ENCODE measurements at places on chromosomes 6 and 20.

DNA sequence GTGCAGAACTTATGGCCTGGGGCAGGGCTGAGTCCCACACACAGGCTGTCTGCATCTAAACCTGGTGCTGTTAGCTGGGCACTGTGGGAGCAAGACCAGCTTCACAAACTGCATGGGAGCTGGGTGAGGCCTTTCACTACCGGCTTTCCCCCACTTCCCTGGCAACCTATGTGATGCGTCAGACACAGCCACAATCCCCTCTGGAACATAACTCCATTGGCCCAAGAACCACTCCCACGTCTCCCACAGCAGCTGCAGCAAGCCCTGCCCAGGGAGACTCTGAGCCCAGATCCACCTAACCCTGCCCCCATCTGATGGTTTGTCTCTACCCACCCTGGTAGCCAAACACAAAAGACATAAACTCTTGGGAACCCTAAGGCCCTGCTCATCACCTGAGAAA, 9.3 kb downstream of the WDR27 start:
- H3K4me1 ChIP-seq = no peaks in the 10 kb centered on the region
- no peak overlapping the region for H3K27ac ChIP-seq
- H3K4me3 ChIP-seq = no peak overlapping the region
- no peaks in the 10 kb centered on the region for H3K27me3 ChIP-seq
- H3K36me3 ChIP-seq = peaks cover 4% of the 10 kb centered on the region

GRCh38 chr6:106275692-106276091, 49.9 kb downstream of the ATG5 start:
- DNase-seq = no peak
- no peaks in the 10 kb centered on the region for H3K27me3 ChIP-seq
- no peak overlapping the region for H3K4me3 ChIP-seq
- H3K36me3 ChIP-seq = peaks cover 14% of the 10 kb centered on the region

DNA sequence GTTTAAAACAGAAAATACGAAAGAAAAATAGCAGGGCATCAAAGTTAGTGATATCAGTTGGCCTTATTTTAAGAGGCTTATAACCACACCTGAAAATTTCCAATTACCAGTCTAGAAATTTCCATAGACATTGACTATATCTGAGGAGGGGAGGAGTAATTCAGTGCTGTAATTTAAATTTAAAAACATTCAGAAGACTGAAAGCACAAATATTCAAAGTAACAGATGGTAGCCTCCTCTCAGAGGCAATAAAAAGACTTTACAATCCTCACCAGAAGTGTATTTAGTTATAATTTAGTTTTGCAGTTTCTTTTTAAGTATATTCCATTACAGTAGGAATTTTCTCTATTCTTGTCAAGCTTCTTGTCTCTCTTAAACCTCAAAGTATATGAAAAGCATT, 18.4 kb upstream of the LOC128125822 start:
- peaks cover 9% of the 10 kb centered on the region for H3K27me3 ChIP-seq
- H3K36me3 ChIP-seq = no peaks in the 10 kb centered on the region
- no peaks in the 10 kb centered on the region for H3K4me1 ChIP-seq
- H3K27ac ChIP-seq = no peak overlapping the region

- peaks cover 48% of the 10 kb centered on the region for H3K4me1 ChIP-seq
- peak; percentile 38 for DNase-seq
- peaks cover 61% of the 10 kb centered on the region for H3K36me3 ChIP-seq
- no peaks in the 10 kb centered on the region for H3K27me3 ChIP-seq
- peak overlapping the region; percentile 79 for H3K4me3 ChIP-seq
- peak overlapping the region; percentile 65 for H3K27ac ChIP-seq
Observed at GRCh38 chr20:5592823-5593739, 157.1 kb upstream of the SHLD1 start.

GRCh38 chr6:149342525-149342924, 25.0 kb downstream of the TAB2 start:
- peak overlapping the region; percentile 75 for H3K4me3 ChIP-seq
- peak overlapping the region; percentile 51 for H3K27ac ChIP-seq
- DNase-seq = no peak
- H3K4me1 ChIP-seq = peaks cover 89% of the 10 kb centered on the region
- H3K36me3 ChIP-seq = peaks cover 27% of the 10 kb centered on the region

- no peaks in the 10 kb centered on the region for H3K36me3 ChIP-seq
- no peak for DNase-seq
- no peaks in the 10 kb centered on the region for H3K27me3 ChIP-seq
- H3K4me1 ChIP-seq = no peaks in the 10 kb centered on the region
- H3K4me3 ChIP-seq = no peak overlapping the region
Observed at GRCh38 chr6:15962449-15962764, 166.5 kb upstream of the MYLIP start.

DNA sequence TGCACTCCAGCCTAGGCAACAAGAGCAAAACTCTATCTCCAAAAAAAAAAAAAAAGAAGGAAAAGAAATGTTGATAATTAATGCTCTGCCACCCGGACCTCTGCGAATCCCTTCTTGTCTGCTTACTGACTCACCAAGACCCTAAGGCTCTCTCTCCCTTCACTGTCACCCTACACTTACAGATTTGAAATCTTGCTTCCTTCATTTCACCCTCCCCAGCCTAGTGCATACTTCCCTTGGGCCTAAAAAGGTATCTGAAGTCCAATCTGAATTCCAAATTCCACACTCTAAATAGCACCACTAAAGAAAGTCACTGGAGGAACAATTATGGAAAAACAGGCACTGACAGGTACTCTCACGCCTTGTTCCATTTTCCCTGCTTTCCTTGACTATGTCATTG, 9.4 kb upstream of the PHF20 start:
- no peak overlapping the region for H3K27ac ChIP-seq
- no peaks in the 10 kb centered on the region for H3K36me3 ChIP-seq
- H3K4me1 ChIP-seq = peaks cover 14% of the 10 kb centered on the region

GRCh38 chr6:151630387-151630786, 136.6 kb downstream of the CCDC170 start:
- H3K4me1 ChIP-seq = no peaks in the 10 kb centered on the region
- no peak overlapping the region for H3K4me3 ChIP-seq
- H3K27me3 ChIP-seq = peaks cover 3% of the 10 kb centered on the region
- DNase-seq = no peak
- no peak overlapping the region for H3K27ac ChIP-seq

GRCh38 chr20:57262784-57263609, 3.4 kb downstream of the BMP7 start:
- peaks cover 10% of the 10 kb centered on the region for H3K27me3 ChIP-seq
- H3K36me3 ChIP-seq = no peaks in the 10 kb centered on the region
- H3K4me1 ChIP-seq = no peaks in the 10 kb centered on the region
- no peak overlapping the region for H3K4me3 ChIP-seq
- H3K27ac ChIP-seq = no peak overlapping the region

- DNase-seq = no peak
- H3K36me3 ChIP-seq = no peaks in the 10 kb centered on the region
- no peaks in the 10 kb centered on the region for H3K27me3 ChIP-seq
- peaks cover 5% of the 10 kb centered on the region for H3K4me1 ChIP-seq
- no peak overlapping the region for H3K4me3 ChIP-seq
Observed at GRCh38 chr20:37388831-37389230, 42.9 kb downstream of the SRC start.

GRCh38 chr6:53299331-53300005, 49.3 kb downstream of the ELOVL5 start:
- H3K36me3 ChIP-seq = no peaks in the 10 kb centered on the region
- H3K4me3 ChIP-seq = peak overlapping the region; percentile 29
- H3K4me1 ChIP-seq = peaks cover 93% of the 10 kb centered on the region

- H3K4me3 ChIP-seq = no peak overlapping the region
- no peaks in the 10 kb centered on the region for H3K4me1 ChIP-seq
- DNase-seq = no peak
- no peaks in the 10 kb centered on the region for H3K27me3 ChIP-seq
- H3K27ac ChIP-seq = no peak overlapping the region
Observed at GRCh38 chr6:63807056-63807455, 171.5 kb downstream of the PHF3 start.

GRCh38 chr6:18823782-18824386, 436.7 kb downstream of the RNF144B start:
- H3K36me3 ChIP-seq = no peaks in the 10 kb centered on the region
- no peaks in the 10 kb centered on the region for H3K4me1 ChIP-seq
- H3K27me3 ChIP-seq = no peaks in the 10 kb centered on the region
- no peak overlapping the region for H3K27ac ChIP-seq

Measured in CD4-positive, CD25-positive, alpha-beta regulatory T cell (primary cell).